ENCODE measurements at places on chromosomes 4 and X.
A peak's percentile ranks its signal among the peaks of the same experiment; 100 is the strongest.

- no peak for DNase-seq
Observed at GRCh38 chr4:62512271-62512670, 1312.1 kb downstream of the ADGRL3 start.

DNA sequence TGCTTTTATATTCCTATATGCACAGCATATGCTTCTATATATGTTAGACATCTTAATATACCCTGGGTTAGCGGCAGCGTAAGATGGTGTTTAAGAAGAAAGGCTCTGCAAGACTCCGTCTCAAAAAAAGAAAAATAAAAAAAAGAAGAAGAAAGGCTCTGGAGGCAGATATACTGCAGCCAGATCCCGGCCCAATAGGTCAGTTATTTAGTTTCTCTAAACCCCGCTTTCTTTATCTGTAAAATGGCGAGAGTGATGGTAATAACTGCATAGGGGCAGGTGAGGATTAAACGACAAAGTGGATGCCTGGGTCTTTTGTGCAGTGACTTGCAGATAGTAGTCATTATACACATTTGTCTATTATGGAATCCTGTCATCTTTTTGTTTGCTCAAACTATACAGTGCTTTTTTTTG is 115.2 kb downstream of the NAA11 start:
- no peak for DNase-seq

DNA sequence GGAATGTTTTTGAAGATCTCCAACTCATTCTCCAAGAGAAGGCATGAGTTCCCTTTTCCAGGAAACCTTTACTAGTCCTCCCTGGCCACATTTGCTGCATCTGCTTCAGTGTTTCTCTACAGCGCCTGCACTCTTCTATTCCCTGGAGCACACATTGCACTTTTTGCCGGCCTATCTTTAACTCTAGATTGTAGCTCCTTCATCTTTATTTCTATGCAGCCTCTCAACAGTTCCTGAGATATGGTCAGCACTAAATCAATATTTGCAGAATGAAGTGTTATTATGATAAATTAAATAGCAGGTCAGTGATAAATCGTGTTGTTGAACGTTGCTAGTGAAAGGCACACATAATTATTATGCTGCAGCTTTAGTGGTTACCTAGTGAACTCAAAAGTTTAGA is 88.3 kb downstream of the VCX3A start:
- DNase-seq = no peak

DNA sequence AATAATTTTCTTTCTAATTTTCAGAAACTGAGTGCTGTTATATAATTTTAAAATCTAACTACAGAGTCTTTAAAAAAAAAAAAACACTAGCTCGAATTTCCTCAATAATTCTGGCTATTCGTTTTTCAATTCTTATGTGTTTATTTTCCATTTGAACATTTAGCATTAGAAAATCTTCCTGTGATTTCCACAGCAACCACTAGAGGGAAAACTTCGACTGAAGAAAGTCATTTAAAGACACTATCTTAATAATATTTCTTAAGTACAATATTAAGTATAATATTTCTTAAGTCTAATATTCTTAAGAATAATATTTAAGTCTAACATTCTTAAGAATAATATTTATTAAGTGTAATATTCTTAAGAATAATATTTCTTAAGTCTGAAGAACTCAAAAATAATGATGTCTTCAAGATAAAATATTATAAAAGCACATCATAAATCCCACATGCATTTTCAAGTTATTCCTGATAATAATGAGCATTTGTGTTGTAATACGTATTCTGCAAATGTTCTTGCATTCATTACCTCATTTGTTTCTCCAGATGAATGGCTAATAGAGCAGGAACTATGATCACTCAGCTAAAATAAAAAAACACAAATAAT is 118.4 kb upstream of the WDR17 start:
- peak; percentile 38 for DNase-seq

- DNase-seq = no peak
Observed at GRCh38 chr4:29927895-29928294, 792.3 kb upstream of the PCDH7 start.

- no peak for DNase-seq
Observed at GRCh38 chr4:11223311-11223710, 205.4 kb downstream of the HS3ST1 start.

DNA sequence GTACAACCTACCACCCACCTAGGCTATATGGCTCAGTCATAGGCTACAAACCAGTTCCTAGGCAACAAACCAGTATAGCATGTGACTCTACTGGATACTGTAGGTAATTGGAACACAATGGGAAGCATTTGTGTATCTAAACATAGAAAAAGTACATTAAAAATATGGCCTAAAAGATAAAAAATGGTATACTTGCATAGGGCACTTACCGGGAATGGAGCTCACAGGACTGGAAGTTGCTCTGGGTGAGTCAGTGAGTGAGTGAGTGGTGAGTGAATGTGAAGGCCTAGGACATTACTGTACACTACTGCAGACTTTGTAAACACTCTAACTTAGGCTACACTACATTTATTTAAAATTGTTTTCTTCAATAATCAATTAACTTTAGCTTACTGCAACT is 139.2 kb upstream of the RBPJ start:
- no peak for DNase-seq

- DNase-seq = no peak
Observed at GRCh38 chr4:134777606-134778005, 576.0 kb upstream of the PABPC4L start.

- peak; percentile 85 for DNase-seq
Observed at GRCh38 chr4:2794486-2795299, 1.8 kb downstream of the SH3BP2 start.

DNA sequence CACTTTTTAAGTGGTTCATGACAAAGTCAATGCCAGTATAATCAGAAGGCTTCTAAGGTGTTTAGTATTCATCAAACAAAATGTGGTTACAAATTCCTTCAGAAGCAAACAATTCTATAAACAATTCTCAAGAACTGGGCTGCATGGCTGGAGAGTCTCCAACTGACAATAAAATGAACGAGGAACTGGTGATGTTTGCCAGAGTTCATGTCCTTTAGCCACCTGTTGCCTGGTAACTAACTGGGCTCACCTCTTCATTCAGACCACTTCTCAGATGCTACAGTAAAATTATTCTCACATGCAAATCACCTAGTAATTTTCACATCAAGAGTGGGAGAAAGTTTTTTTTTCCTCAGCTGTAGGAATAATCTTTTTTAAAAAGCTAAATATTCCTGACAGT is 53.3 kb downstream of the CAMK2D start:
- DNase-seq = peak; percentile 39

- no peak for DNase-seq
Observed at GRCh38 chrX:153884136-153884535, 1.8 kb downstream of the L1CAM start.

DNA sequence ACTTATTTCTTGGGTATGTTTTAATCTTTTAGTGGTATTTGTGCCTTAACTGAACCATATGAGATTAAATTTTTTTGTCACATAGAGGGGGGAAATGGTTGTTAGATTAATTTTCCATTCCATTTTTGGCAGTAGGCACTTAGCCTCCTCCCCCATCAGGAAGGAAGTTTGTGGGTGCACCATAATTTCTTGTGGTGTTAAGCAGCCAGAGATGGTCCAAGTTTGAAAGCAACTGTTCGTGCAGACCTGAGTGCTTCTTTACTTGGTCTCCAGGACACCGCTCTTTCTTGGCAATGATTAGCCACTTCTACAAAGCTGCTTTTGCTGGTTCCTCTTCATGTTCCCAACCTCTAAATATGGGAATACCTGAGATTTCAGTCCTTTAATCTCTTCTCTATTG is 92.7 kb upstream of the RPL34 start:
- no peak for DNase-seq

- DNase-seq = no peak
Observed at GRCh38 chrX:130301405-130301804, 32.7 kb upstream of the ZNF280C start.

DNA sequence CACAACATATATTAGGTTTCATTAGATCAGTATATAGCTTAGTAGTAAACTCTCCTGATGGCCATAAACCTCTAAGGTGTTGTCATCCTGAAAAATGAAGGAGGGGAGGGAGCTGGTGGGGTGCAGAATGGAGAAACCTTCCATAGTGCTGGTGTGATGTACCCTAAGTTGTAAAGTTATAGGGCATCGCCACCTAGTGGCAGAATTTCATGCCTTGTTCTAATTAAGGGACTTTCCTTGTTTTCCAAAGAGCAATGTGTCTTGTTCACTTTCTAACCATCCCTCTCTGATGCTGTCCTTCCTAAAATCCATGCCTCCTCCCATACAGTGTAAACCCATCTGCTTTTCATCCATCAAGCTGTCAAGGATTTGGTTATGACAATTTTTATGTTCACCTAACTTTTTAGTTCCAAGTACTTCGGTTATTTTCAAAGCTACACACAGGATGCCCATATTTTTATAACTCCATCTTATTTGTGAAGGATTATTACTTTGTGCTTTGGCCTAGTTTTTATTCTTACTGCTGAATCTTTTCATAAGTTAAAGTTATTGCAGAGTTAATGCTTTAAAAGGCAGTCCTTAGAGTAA is 4.5 kb downstream of the NBDY start:
- peak; percentile 35 for DNase-seq

DNA sequence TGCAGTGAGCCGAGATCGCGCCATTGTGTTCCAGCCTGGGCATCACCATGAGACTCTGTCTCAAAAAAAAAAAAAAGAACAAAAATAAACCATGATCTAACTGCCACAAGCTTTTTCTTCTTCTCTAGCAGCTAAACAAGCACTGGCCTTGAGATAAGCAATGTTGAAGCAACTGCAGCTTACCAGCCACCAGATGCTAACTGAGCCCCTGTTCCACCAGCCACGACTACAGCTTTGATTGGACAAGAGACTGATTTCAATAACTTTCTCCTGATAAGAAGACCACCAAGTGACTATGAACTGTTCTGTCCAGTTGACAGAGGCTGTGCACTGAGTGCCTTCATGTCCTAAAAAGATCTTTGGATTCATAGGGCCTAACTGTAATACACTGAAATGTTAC is 58.5 kb downstream of the DCTD start:
- no peak for DNase-seq

- DNase-seq = no peak
Observed at GRCh38 chr4:2961811-2962441, 1.3 kb downstream of the NOP14 start.

GRCh38 chr4:186037692-186038658 is 31.0 kb upstream of the TLR3 start:
- DNase-seq = peak; percentile 83

GRCh38 chr4:23134331-23134730 is 441.6 kb downstream of the GBA3 start:
- no peak for DNase-seq

DNA sequence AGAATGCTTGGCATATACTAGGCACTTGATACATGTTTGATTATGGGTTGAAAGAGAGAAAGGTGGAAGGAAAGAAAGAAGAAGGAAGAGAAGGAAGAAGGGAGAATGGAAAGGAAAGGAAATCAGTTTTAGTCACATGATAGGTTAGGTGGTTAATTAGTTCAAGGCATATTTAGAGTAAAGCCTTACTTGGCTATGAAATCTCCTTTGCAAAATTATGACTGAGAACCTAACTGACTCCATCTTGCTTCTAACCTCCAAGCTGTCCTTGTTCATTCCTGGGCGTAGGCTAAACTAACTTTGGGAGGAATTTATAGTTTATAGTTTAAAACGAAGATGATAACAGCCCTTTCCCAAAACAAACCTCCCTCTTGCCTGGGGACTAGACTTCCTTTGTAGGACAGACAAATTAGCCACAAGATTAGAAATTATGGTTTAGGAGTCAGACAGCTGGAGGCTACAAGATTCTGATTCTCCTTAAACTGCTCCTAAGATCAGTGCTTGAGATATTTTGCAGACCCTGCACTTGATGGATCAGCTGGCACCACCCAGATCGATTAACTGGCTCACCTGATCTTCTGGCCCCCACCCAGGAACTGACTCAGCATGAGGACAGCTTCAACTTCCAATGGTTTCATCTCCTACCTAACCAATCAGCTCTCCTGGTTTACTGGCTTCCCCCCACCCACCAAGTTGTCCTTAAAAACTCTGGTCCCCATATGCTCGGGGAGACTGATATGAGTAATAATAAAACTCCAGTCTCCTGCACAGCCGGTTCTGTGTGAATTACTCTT is 55.0 kb downstream of the TXK start:
- DNase-seq = no peak

- no peak for DNase-seq
Observed at GRCh38 chr4:172651961-172652360, 516.6 kb upstream of the GALNT7 start.

DNA sequence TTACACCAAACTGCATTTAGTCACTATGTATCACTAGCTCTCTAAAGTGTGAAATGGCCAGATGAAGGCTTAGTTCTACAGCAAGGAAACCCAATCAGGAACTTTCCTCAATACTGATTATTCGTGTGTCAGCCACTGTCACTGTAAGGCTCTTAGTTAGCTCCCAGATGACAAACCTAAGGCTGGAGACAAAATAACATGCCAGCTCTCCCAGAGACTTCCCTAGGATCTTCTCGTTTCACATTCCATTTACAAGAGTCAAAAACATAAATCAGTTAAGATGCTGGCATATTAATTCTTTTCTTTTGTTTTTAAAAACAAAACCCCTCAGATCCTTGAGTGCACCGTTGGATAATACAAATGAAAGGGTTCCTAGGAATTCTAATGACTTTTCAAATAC is 88.2 kb upstream of the TFDP3 start:
- DNase-seq = peak; percentile 17

DNA sequence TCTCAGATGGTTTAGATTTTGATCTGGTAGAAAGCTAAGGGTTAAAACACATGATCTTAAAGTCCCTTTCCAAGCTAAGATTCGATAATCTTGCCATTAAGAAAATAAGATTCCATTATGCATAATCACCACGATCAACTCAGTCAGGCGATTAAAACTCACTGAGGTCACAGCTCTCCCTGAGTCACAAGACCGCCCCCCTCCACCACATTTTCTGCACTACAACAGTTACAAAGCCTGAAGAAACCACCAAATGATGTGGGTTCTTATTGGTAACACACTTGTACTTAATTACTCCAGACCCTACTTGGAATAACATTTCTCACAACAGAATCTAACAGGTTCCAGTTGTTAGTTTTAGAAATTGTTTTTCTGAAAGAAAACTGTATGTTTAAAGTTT is 62.8 kb downstream of the SH3KBP1 start:
- peak; percentile 68 for DNase-seq

DNA sequence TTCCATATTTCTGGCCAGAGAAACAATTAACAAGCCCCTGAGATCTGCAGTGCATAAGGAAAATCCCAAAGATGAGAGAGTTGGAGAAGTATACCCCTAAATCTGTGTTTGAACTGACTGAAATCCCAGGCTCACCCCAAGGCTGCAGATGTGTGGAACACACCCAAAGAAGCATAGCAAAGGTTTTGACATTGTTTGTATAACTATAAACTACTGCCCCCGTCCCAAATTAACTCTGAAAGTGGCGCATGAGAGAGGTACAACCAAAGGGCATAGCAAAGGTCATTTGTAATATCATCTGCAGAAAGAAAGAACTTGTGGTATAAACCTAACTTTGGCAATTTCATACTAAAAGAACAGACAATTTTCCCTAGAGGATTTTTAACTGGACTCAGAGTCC is 157.9 kb downstream of the DCAF12L1 start:
- DNase-seq = no peak

GRCh38 chr4:154230091-154230490 is 261.5 kb downstream of the DCHS2 start:
- DNase-seq = peak; percentile 53

GRCh38 chr4:140172960-140173359 is 19.0 kb upstream of the MAML3 start:
- no peak for DNase-seq
